ENCODE measurements at places on chromosomes 2 and 18.

DNA sequence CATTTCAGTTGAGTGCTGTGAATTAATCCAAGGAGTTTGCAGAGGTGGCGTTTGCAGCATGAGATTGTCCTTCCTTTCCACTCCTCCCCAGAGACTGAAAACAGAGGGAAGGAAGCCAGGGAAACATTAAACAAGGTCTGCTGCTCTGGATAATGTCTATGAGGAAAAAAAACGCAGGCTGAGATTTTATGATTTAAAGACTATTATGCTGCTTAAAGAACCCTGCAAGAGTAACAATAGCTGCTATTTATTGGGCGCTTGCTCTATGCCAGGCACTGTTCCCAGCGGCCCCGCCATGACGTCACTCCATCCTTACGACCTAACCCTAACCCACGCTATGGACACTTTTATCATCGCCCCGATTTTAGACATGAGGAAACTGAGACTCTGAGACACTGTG lies 222.4 kb downstream of the BCL2 start:
- DNase-seq: no peak

DNA sequence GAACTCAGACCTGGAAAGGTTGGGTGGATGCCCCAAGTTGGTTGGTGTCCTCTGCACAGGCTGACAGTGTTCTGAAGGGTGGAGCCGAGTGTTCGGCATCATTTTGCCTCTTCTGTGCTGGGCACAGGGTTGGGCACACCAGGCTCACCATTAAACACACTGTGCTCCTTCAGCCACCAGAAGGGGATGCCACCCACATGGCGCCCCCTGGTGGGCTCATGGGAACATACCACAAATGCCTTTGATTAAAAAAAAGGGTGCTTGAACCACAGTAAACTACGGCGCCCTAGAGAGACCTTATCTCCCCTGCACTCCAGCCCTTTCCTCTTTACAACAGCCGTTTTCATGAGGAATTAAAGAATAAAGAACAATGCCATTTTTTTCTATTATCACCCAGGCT lies 89.4 kb downstream of the CELF4 start:
- no peak for DNase-seq

GRCh38 chr18:48020337-48021250 lies 90.1 kb upstream of the SMAD2 start:
- no peak for DNase-seq

- DNase-seq: peak; percentile 29
Observed at GRCh38 chr18:46070815-46071652, 1.0 kb downstream of the PSTPIP2 start.

DNA sequence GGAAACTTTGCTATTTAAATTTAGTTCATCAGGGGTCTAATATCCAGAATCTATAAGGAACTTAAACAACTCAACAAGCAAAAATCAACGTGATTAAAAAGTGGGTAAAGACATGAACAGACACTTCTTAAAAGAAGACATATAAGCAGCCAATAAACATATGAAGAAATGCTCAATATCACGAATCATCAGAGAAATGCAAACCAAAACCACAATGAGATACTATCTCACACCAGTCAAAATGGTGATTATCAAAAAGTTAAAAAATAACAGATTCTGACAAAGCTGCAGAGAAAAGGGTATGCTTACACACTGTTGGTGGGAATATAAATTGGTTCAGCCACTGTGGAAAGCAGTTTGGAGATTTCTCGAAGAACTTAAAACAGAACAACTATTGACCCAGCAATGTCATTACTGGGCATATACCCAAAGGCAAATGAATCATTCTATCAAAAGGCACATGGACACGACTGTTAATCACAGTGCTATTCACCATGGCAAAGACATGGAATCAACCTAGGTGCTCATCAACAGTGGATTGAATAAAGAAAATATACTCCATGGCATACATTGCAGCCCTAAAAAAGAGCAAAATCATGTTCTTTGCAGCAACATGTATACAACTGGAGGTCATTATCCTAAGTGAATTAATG lies 189.9 kb downstream of the SLC4A10 start:
- no peak for DNase-seq
